ENCODE measurements at places on chromosomes 6 and 20.

DNA sequence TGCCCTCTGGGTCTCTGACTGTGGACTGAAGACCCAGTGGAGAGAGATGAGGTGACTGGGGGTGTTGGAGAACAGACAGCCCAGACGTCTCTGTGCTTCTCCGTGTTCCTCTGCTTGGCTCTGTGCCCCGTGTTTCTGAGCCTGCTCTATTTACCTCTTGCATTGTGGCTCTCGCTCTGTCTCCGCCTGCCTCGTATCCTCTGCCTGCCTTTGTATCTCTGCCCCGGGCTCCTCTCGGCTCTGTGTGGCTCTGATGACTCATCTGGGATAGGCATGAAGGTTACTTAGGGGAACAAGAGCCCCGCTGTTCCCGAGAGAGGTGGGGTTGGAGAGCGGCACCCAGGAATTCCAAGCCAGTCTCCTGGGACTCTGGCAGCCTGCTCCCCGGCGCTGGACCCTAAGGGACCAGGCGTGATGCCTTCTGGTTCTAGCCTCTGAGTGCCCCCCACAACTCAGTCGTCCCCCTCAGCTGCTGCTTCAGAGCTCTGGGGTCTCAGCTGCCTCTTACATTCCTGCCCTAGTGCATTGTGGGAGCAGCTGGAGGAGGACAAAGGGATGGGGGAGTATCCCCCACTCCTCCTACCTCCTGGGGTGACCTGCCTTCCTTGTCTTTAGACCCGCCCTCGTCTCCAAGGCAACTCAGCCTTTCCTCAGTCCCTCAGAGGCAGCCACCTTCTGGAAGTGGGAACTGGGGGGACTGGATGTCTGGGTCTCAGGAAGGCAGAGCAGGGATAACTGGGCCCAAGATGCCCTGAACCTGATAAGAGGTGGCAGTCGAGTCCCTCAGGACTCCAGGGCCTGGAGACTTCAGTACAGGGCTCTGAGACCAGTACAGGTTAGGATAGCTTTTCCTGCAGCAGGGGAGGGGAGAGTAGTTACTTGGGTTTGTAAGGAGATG lies 1.9 kb downstream of the DDR1 start:
- DNase-seq = no peak

DNA sequence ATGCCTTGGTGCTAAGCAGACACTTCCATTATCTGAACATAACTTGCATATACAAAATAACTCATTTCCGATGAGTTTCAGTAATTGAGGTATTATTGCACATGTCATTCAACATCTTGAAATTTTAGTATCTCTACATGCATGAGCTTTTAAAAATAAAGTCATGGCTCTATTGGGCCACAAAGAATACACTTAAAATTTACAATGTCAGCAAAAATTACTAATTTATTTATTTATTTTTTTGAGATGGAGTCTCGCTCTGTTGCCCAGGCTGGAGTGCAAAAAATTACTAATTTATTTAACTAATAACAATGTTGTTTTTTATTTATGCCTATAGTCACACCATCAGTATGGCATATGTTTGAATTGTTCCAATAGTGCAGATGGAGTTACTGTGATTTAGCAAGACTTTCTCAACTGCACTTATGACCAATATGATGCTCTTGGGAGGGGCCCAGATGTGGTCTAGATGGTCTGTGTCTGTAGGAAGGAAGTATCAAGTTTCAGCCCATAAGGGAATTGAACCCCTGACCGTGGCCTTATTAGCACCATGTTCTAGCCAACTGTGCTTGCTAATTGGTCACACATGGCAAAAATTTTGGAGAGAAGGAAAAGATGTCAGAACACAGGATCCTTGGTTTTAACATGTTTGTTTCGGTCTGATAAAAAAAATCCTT lies 370.7 kb upstream of the TSHZ2 start:
- DNase-seq = no peak

DNA sequence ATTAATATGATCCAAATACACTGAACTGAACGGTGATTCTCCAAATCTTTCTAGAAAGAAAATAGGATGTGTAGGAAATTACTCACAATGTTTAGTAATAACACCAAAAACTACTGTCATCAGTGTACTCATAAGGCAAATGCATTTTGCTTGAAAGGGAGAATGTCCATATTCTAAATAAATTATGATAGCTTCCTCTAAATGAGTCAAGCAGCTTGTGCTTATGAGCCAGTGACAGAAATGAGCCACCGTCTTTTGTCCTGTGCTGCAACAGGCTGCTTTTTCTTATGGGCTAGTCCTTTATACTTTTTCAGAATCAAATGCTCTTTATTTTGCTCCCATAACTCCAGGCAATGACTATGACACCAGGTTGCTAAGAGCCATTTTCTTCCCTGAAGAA lies 4.5 kb upstream of the ZNF451 start:
- no peak for DNase-seq

GRCh38 chr6:11380969-11381744 lies 148.7 kb upstream of the NEDD9 start:
- no peak for DNase-seq

DNA sequence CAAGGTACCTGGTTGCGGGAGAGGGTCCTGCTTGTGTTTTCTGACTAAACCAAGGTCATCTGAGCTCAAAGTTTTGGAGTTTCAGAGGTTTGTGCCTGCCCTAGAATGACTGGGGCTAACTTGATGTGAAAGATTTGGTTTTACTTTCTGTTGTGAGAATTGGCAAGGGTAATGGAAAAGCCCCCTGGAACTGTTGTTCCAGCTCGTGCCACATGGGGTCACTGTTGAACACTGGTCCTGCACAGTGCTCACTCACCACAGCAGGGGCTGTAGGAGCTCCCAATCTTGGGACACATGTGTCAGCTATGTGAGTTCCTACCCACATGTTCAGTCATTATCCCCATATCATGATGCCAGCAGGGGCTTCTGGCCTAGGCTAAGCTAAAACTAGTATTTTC lies 6.5 kb downstream of the TGM6 start:
- DNase-seq = peak; percentile 32

GRCh38 chr6:125700581-125701353 lies 48.7 kb upstream of the HEY2 start:
- DNase-seq = no peak

- DNase-seq = no peak
Measured at GRCh38 chr6:118788702-118789101, 105.2 kb upstream of the ASF1A start.

- DNase-seq = no peak
Measured at GRCh38 chr6:169171016-169171415, 82.6 kb downstream of the THBS2 start.

- DNase-seq = peak; percentile 76
Measured at GRCh38 chr6:89610149-89610642, 28.4 kb downstream of the LYRM2 start.

DNA sequence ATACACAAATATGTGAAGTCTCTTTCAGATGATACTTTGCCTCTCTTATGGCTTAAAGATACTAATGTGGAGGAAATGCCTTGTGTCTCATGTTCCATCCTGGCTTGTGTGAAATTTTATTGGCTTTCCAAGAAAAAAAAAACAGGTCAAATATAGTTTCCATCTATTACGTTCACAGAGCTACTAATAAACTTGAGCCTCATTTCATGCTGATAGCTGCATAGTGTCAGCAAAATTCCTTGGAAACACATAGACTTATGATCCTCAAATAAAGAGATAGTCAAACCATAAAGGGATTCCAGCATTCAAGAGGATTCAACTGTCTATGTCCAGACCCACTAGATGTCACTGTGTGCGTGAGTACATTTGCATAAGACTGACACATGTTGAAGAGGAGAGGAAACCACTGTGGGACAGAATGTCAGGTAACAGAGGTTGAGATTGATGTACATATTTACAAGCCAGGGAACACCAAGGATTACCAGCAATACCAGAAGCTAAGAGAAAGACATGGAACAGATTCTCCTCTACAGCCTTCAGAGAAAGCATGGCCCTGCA lies 266.6 kb downstream of the COL12A1 start:
- DNase-seq = no peak

- DNase-seq = no peak
Measured at GRCh38 chr6:41763470-41763869, 16.2 kb downstream of the FRS3 start.

GRCh38 chr6:74768120-74768519 lies 437.7 kb downstream of the COL12A1 start:
- DNase-seq = no peak

DNA sequence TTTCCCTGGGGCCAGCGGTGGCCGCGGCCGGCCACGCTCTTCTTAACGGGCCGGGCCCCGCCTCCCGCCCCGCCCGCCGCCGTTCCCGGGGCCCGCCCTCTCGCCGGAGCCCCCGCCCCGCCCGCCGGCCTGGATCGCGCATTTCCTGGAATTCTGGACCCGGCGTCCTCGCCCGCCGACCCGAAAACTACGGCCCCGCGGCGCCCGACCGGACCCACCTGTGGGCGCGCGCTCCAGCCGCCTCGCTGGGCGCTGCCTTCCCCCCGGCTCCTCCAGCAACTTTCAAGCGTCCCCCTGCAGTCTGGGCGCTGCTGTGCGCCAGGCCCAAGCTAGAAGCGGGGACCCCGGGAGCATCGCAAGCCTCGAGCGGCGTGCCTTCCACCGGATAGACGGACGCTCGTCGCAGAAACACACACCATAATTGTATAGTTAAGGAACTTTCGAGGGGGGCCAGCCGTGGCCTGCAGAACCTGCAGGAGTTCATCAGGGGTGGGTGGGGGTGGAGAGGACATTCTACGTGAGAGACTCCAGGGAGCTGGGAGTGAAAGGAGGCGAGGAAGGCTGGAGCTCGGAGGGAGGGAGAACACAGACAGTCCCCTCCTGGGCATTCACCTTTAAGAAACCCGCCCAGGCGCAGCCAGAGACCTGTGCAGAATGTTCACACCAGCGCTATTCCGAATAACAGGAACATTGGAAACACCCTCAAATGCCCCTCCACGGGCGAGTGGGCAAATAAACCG lies at the start of gene ADA:
Gene ADA (minus strand): TSS at position 16 of the 740 bp plus-strand sequence. CDS start 92 bp downstream, outside the sequence.
- DNase-seq = peak; percentile 32

GRCh38 chr6:6841571-6841970 lies 253.1 kb downstream of the LY86 start:
- DNase-seq = no peak

DNA sequence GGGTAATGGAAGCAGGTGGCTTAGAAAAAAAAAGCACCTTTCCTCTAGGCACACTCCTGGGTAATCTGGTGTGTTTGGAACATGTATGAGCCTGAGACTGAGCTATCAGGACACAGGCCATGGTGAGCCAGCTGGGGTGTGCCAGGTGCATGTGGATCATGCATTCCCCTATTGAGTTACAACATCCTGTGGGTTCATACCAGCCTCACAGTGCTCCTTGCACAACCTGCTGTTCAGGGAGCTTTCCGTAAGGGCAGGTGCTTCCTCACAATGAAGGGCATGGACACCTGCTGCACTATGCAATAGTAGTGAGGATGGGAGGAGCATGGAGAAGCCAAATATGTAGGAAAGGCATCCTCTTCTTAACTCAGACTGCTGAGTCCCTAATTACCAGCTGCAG lies 197.2 kb upstream of the SUPT3H start:
- DNase-seq = no peak

- DNase-seq = no peak
Measured at GRCh38 chr20:54340667-54341081, 132.8 kb downstream of the PFDN4 start.

All from effector memory CD8-positive, alpha-beta T cell (primary cell).